Gastroesophageal sphincter (tissue), 4 donors: ENCODE measurements at places on chromosomes 2 and 18. TPM values are rescaled to one million over a fixed set of nuclear protein-coding genes. Genes with fewer than 3 reads are reported as not detected.

Gene IMMT
- total RNA-seq, result 57.3 TPM

Gene GALR1
- total RNA-seq, result 0.35 TPM

Gene PNKD
- 48.6 TPM for total RNA-seq

Gene FBLN7
- total RNA-seq, result 1.1 TPM

Gene HTR2B
- 16.3 TPM for total RNA-seq

Gene CENPA
- not detected for total RNA-seq

Gene SPIRE1
- total RNA-seq, result 50.8 TPM

Gene VWA3B
- total RNA-seq, result not detected

Gene MYO7B
- 0.27 TPM for total RNA-seq

Gene CXCR2
- not detected for total RNA-seq

Gene PROKR1
- total RNA-seq, result 0.08 TPM

Gene TXNDC2
- not detected for total RNA-seq

Gene GPBAR1
- total RNA-seq, result 1.8 TPM

Gene EVX2
- total RNA-seq, result 0.08 TPM
